Renal cortex interstitium (tissue), 15 donors: ENCODE measurements at places on chromosomes 4 and X.

DNA sequence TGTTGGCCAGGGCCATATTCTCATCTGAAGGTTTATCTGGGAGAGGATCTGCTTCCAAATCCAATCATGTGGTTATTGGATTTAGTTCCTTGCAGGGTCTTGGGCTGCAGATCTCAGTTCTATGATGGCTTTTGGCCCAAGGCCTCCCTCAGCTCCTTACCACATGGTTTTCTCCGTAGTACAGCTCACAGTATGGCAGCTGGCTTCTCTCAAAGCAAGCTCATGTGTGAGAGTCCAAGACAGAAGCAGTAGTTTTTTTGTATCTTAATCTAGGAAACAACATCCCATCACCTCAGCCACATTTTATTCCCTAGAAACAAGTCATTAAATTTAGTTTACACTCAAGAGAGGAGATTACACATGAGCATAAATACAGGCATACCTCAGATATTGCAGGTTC is 24.5 kb downstream of the MND1 start:
- DNase-seq = no peak

DNA sequence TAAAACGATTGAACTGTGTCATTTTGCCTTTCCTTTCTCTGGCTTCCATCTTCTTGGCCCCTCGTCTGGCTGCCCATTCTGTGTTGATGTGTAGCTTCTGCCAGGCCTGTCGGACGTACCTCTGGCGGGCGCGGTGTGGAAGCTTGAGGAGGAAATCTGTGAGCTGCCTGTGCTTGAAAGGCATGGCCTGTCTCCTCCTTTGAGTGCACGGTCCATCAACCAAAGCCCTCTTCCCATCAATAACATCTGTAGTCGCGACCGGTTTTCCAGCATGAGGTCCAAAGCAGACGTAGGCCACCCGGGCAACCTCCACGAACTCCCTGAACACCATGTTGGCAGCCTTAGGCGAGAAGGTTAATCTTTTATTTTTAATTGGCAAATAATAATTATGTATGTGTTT is 202.7 kb downstream of the CRLF2 start:
- DNase-seq = no peak

DNA sequence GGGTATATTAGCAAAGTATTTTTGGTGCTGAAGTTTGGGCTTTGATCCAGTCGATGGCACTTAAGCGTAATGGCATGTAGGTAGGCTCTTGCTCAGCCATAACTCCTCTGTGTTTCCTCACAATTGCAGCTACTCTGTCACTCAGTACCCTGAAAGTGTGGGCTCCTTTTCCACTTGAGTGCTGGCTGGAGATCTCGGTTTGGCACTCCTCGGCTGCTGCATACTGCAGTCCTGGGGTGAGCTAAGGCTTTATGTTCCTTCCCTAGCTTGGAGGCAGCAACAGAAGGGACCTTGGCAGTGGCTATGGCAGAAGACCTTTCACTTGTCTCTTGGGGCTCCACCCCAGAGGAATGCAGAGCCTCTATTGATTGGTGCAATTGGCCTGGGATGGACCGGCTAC is 106.7 kb upstream of the GRXCR1 start:
- DNase-seq = no peak

GRCh38 chr4:183700407-183700806 is 41.3 kb downstream of the TRAPPC11 start:
- DNase-seq = no peak

DNA sequence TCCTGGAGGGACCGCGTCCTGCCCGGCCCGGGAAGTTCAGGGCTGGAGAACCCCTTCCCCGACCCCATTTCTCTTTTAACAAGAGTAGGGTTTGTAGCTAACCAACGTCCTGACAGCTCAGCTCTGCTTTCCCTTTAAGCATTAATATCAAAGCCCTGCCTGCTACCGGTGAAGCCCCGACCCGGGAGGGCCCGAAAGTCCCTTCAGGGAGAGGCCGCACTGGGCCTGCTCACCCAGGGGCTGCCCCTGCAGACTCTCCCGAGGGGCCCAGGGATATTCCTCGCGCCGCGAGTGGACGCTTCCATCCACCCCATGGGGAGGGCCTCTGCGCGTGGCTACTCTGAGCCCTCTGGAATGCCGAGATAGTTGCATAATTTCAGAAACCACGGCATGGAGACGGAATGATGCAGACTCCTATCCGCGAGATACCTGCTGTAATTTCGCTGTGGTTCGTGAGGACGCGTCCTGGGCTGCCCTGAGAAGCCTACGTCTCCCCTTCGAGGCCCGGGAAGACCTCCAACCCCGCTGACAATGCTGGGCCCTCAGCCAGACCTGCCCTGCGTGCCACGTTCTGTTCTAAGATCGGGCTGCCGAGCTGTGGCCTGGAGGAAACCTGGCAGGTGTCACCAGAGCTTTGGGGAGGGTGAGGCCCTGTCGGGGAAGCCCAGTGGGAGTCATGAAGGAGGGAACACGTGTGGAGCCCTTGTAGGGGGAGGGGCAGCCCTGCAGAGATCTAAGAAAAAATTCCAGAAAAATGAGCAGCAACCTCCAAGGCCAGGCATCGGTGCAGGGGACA is 999 bp upstream of the CTBP1 start:
- no peak for DNase-seq

DNA sequence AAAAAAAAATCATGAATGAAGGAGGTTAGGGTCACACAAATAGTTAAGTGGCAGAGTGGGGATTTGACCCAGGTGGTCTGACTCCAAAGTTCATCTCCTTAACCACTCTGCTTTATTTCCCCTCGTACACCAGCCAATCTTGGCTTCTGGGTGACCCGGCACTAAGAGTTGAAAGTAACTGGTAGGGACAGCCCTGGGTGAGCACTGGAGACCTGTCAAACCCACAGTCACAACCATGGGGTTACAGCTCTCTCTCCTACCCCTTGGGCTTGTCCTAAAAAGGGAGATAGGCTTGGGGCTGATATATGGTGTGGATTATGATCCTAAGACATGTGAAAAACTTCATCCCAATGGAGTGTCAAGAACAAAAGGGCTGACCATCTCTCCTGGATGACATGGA is 12.5 kb downstream of the IGFBP7 start:
- DNase-seq = no peak
